Smooth muscle cell of the brain vasculature (primary cell): ENCODE measurements at places on chromosomes 3 and 15.

DNA sequence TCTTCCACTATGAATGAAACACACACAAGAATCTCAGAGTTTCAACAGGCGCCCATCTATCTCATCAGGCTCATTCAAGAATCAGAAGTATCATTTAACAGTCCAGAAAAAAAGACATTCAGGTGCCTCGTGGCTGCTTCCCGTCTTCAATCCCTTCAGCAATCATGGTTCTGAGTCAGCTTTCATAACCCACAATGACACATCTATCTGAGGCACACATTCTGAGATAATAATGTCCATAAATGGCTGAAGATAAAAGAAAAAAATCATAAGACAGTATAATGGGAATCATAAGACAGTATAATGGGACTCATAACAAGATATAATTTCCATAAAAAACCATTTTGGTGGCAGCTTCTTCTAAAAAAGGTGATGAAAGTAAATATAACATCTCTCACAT, 52.4 kb downstream of the TNIK start:
- no peak for DNase-seq

GRCh38 chr15:99117563-99118257, 12.8 kb downstream of the SYNM start:
- no peak for DNase-seq

- DNase-seq: no peak
These were observed 37.9 kb downstream of the ANKDD1A start for GRCh38 chr15:64949383-64950186.

DNA sequence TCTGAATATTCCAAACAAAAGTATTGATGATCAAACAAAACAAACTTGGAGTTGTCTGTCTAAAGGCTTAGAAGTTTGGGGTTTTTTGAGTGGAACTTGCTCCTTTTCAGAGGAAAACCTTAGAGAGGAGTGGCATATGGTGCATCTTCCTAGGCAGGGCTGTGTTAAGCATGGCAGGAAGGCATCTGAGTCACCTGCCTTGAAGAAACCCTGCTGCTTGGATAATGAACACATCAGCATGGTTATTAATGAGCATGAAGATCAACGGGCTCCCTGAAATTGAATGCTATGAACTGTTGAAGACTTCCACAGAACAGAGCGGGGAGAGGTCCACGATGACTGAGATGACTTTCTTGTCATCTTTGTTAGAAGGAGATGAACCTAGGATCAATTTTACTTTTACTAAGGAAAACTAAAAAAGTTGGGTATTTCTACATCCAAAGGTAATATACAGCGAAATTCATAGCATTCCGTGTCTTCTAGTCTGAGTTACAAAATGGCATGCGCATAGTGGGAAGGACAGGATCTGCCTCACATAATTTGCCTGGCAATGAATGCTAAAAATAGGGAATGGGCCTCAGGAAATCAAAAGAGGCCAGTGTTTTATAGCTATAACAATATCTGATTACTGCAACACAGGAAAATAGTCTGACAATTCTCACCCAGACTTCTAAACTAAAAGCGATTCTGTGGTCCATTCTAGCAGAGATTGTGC, 11.6 kb upstream of the TMED3 start:
- no peak for DNase-seq

GRCh38 chr3:132519914-132520313, 77.2 kb upstream of the ACKR4 start:
- DNase-seq: no peak
